Hepatocyte (in vitro differentiated cells): ENCODE measurements at places on chromosomes 13 and 19. TPM values are rescaled to one million over a fixed set of nuclear protein-coding genes. Genes with fewer than 3 reads are reported as not detected.

DNA sequence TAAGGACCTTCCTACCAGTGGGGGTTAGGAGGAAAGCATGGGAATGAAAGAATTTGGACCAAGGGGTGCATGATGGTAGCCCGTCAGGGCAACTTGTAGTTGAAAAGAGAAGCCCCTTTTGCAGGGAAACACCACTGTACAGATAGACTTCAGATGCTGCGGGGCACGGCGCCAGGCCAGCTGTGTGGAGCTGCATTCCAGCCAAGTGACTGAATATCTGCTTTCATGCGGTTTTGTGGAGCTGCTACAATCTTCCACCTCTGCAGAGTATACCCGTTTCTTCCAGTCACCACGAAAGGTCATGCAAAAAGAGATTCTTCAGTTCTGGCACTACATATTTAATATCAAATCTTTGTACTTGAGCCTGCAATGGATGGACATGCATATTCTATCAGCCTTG, 104.7 kb downstream of the RGCC start:
- DNase-seq, result peak; percentile 68

GRCh38 chr19:845707-846521, 5.1 kb downstream of the PRTN3 start:
- no peak for DNase-seq

- DNase-seq, result no peak
Measured at GRCh38 chr13:99022941-99023340, 45.1 kb upstream of the DOCK9 start.

GRCh38 chr19:31418692-31419430, 69.6 kb upstream of the TSHZ3 start:
- DNase-seq, result no peak

- DNase-seq, result no peak
Measured at GRCh38 chr13:27744801-27745200, 47.5 kb upstream of the GSX1 start.

GRCh38 chr19:34667349-34668076, 9.4 kb downstream of the SCGB2B2 start:
- DNase-seq, result no peak

DNA sequence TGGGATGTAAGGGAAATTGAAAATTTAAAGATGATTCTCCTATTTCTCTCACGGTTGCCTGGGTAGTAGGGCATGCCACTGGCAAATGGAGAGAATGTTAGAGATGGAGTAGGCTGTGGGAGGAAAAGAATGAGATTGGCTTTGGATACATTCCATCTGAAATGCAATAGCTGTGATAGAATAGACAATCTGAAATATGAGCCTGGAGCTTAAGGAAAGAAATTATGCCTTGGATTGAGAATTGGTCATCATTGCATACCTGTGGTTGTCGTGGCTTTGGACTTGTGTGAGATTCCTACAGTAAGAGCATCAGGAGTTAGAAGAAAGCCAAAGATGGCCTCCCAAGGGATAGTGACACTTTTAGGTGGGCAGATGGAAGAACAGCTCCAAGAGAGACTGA, 305.1 kb upstream of the SLC10A2 start:
- no peak for DNase-seq

GRCh38 chr19:482186-483041, 13.9 kb upstream of the MADCAM1 start:
- DNase-seq, result no peak

- DNase-seq, result no peak
Measured at GRCh38 chr13:98180092-98180491, 3.0 kb upstream of the RNF113B start.

GRCh38 chr19:13190781-13191540, 40.8 kb downstream of the IER2 start:
- peak; percentile 76 for DNase-seq

DNA sequence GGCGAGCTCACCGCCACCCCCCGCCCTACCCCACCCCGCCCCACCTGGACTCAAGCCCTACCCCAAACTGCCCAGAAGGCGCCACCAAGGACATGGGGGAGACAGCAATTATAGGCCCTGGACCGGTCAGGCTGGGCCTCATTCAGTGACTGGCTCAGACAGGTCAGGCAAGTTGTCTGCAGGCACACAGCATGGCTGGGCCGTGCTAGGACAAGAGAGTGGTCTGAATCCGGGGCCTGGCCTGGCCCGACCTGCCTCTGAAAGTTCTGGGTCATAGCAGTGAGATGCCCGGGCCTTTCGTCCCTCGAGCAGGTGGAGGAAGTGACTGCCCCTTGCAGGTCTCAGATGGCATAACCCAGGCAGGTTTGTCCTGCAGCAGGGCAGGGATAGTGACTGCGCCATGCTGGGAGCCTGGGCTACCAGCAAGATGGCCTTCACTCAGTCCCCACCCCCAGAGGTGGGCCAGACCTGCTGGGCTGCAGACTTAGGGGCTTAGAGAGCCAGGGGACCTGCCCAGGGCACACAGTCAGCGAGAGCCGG, 21.0 kb downstream of the COMP start:
- no peak for DNase-seq

- DNase-seq, result no peak
Measured at GRCh38 chr13:37131092-37131491, 25.6 kb upstream of the CSNK1A1L start.

GRCh38 chr13:41457589-41458186, 338 bp downstream of the RGCC start:
- DNase-seq, result peak; percentile 13

DNA sequence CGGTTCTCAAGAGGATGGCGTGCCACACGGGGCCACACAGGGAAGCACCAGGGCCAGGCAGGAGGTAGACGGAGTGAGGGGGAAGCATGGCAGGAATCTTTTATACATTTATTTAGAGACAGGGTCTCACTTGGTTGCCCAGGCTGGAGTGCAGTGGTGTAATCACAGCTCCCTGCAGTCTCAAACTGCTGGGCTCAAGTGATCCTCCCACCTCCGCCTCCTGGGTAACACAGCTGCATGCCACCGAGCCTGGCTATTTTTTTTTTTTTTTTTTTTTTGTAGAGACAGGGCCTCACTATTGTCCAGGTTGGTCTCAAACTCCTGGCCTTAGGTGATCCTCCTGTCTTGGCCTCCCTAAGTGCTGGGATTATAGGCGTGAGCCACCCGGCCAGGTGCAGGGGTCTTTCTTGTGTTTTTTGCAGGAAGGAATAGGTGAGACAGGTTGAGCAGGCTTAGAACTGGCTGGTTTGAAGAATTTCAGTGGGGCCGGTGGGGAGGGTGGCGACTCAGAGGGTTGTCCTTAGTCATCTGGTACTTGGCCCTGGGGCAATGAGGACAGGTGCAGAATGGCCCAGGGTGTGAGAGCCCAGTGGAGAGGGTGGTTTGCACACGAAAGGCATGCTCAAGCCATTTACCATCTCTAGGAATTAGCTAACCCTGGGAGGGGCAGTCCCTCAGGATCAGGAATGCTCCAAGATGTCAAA, 7.6 kb downstream of the SSC5D start:
- DNase-seq, result no peak

- no peak for DNase-seq
Measured at GRCh38 chr13:77412116-77412635, 85.3 kb upstream of the MYCBP2 start.

DNA sequence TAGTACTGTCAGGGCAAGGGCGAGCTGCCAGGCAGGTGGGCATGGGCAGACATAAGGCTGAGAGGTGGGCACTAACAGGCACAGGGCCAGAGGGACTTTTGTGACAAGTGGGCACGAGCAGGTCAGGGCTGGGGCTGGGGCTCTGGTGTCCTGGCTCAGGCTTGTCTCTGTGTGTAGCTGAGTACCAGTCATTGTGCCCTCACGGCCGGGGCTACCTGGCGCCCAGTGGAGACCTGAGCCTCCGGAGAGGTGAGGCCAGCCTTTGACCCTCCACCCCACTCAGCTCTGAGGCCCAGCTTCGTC, 21.6 kb downstream of the LTBP4 start:
- DNase-seq, result no peak

GRCh38 chr13:31090961-31091624, 70.6 kb downstream of the HSPH1 start:
- DNase-seq, result no peak

GRCh38 chr19:44512326-44513298, 12.3 kb upstream of the ZNF180 start:
- DNase-seq, result peak; percentile 32

DNA sequence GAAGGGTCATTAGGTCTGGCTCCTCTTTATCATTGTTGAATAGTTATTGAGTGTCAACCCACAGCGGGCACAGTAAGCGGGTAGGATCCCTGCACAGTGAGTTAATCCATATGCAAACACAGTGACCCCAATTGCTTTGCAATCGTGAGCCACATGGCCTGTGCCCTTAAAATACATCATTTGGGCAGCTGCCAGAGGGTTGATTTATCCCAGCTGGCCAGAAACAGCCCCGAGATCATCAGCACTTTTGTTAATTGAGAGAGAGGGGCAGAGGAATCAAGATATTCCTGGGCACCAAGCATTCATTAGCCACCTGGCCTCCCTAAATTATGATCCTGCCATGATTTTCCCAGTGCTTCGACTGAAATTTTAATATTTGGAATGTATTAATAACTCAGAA, 9.8 kb upstream of the CNMD start:
- no peak for DNase-seq

DNA sequence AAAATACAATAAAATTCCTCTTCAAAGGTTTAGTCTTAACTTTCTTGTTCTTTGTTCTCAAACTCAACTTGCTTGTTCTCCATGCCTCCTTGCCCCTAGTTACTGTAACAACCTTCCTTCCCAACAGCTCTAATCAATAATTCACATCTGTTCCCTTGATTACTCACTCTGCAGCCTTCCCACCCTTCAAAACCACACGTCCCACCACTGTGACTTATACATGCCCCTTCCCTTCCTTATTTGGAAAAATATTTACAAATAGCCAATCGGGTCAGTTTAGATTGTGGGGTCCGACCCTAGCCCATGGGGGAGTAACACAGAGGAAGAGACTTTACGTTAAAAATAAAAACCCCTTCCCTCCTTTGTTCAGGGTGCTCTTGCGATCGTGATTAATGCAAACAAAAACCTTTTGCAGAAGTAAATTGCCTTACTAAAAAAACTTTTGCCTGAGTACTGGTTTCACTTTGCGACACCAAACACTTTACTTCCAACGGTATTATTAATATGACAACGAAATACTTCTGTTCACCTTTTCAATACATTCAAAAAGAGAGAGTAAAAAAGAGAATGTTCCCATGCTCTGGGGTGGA, 512 bp upstream of the ZNF93 start:
- DNase-seq, result peak; percentile 17

GRCh38 chr13:72508392-72508791, 219.0 kb downstream of the MZT1 start:
- DNase-seq, result no peak

DNA sequence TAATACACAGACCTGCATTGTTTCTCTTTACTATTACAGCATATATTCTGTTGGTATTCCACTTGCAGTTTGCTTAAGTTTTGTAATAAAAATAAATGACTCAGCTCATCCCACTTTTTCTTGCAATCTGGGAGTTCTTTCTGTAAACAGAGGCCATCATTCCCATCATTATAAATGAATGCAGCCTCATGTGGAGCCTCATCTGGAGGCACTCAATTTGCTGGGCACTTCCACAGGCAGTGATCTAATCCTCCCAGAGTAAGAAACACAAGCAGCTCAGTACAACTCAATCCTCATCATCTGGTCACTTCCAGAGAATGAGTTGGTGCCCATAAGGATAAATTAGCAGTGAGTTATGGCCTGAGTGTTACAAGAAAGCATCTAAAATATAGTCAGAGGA, 2801.9 kb downstream of the PCDH9 start:
- no peak for DNase-seq

- DNase-seq, result no peak
Measured at GRCh38 chr13:78102121-78102677, 183.6 kb upstream of the EDNRB start.

GRCh38 chr13:32354040-32354439, 38.7 kb downstream of the BRCA2 start:
- no peak for DNase-seq

DNA sequence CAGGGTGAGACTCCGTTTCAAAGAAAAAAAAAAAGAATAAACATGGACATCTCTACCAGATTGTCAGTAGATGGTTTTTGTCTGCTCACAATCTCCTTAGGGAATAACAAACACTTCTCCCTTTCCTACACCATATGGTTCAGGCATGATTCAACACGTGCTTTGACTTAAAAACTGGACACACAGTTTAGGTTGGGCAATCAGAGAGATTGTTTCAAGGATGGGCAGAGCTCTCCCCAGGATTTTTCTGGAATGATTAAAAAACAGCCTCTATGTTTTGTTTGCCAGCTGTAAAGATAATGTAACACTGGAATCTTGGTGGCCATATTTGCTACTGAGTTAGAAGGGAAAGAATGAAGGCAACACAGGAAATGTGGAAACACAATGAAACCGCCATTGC, 150.1 kb upstream of the TSC22D1 start:
- DNase-seq, result no peak

DNA sequence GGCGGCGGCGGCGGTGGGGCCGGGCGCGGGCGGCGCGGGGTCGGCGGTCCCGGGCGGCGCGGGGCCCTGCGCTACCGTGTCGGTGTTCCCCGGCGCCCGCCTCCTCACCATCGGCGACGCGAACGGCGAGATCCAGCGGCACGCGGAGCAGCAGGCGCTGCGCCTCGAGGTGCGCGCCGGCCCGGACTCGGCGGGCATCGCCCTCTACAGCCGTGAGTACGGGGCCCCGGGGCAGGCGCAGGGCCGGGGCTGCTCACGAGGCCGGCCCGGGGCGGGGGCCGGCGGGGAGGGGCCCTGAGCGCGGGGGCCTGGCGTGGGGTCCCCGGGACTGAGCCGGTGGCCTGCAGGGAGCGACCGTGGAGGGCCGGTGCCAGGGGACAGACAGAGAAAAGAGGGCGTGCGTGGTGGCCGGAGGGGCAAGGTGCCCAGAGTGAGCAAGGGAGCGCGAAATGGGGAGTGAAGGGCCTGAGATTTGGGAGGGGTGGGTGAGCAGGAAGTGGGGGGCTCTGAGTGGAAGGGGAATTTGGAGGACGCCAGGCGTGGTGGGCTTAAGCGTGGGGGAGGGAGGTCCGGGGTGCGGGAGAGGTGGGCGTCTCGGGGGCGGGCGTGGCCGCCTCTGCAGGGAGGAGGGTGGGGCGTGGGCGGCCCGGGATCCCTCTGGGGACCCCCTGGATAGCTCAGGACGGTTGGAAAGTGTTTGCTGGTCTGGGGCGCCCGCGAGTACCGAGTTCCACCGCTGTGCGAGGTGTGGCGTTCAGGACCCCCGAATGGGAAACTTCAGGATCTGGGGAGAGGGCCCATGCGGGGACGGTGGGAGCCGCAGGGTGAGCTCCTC, 575 bp downstream of the CARM1 start:
- peak; percentile 70 for DNase-seq

- DNase-seq, result no peak
Measured at GRCh38 chr13:112896736-112897602, 72.0 kb upstream of the MCF2L start.

USHBP1 gene
- polyA plus RNA-seq, result 0.98 and 1.2 TPM in 2 replicates

TMEM145 gene
- 0.58 TPM in 1 of 2 replicates, not detected in the other for polyA plus RNA-seq

MYADM gene
- 211 and 213 TPM in 2 replicates for polyA plus RNA-seq

CCDC8 gene
- 46.8 and 55.9 TPM in 2 replicates for polyA plus RNA-seq

C19orf85 gene
- not detected in 2 replicates for polyA plus RNA-seq

CCL25 gene
- polyA plus RNA-seq, result 2.1 TPM in 1 of 2 replicates, not detected in the other

SYCN gene
- 0.37 TPM in 1 of 2 replicates, not detected in the other for polyA plus RNA-seq

NUP62 gene
- polyA plus RNA-seq, result 33.5 and 34.0 TPM in 2 replicates
